Testis (tissue), 5 donors: ENCODE measurements at places on chromosomes 1 and 21. TPM values are rescaled to one million over a fixed set of nuclear protein-coding genes. Genes with fewer than 3 reads are reported as not detected.

The C4BPA gene
- total RNA-seq: 0.43 TPM

The C1orf185 gene
- total RNA-seq: 6.6 TPM

The EVA1B gene
- 9.1 TPM for total RNA-seq

DNA sequence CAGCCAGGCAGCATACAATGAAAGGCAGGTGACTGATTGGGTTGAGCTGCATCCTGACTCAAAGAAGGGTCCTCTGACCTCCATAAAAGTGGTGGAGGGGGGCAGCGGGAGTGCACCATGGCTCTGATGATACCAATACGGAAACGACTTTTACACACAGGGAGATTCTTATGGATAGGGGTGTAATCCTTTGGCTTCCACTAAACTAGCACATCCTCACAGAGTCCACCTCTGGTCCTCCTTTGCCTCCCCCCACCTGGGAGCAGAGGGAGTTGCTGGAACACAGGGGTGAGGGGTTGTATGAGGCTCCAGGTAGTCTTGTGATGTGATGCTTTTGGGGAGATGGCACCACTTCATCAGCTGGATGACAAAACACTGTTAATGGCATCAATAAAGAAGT lies 361.0 kb downstream of the BARHL2 start:
- no peak for DNase-seq
- H3K4me3 ChIP-seq: no peak overlapping the region
- no peaks in the 10 kb centered on the region for H3K4me1 ChIP-seq
- no peaks in the 10 kb centered on the region for H3K27me3 ChIP-seq

GRCh38 chr1:67376381-67376780 lies 53.8 kb downstream of the SERBP1 start:
- H3K27ac ChIP-seq: no peak overlapping the region
- no peak overlapping the region for H3K4me3 ChIP-seq
- no peaks in the 10 kb centered on the region for H3K4me1 ChIP-seq
- DNase-seq: no peak

GRCh38 chr1:117659550-117660270 lies 53.9 kb downstream of the TENT5C start:
- no peak overlapping the region for H3K4me3 ChIP-seq
- no peaks in the 10 kb centered on the region for H3K27me3 ChIP-seq
- H3K27ac ChIP-seq: no peak overlapping the region
- no peaks in the 10 kb centered on the region for H3K36me3 ChIP-seq
- H3K4me1 ChIP-seq: no peaks in the 10 kb centered on the region
- no peak for DNase-seq

DNA sequence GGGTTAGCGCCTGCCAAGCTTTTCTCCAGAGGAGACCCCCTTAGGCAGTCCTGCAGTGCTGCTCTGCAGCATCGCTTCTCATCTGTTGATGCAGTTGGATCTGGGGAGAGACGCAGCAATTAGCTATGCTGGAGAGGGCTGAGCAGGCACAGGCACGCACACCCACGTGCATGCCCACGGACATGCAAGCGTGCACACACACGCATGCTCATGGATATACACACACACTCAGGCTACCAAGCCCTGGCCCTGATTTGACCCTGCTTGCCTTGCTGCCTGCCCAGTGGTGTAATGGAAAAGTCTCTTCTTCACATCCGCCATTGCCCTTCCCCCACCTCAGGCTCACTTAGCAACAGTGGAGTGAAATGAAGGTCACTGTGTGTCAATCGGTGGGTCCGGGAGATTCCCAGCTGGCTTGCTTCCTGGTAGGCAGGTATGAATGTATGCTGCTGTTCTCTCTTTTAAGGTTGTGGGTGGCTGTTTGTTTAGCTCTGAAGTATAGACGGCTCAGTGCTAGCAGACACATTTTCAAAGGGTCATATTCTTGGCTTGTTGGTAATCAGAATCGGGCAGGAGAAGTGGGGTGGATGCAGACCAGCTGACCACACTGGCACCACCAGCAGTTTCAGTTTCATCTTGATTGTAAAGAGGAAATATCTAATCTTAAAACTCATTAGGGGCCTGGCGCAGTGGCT lies 9.5 kb downstream of the ATP1B1 start:
- no peaks in the 10 kb centered on the region for H3K27me3 ChIP-seq
- no peaks in the 10 kb centered on the region for H3K36me3 ChIP-seq
- no peak overlapping the region for H3K27ac ChIP-seq
- no peak overlapping the region for H3K4me3 ChIP-seq
- DNase-seq: peak; percentile 66
